ENCODE measurements at places on chromosomes 6 and 20. TPM values are rescaled to one million over a fixed set of nuclear protein-coding genes. Genes with fewer than 3 reads are reported as not detected.

The COL9A1 gene
- total RNA-seq = not detected

The NRN1 gene
- 0.83 TPM for total RNA-seq

The ARFGEF2 gene
- 43.0 TPM for total RNA-seq

The LIN28B gene
- total RNA-seq = not detected

The PHACTR3 gene
- not detected for total RNA-seq

The MPC1 gene
- total RNA-seq = 31.0 TPM

The C6orf163 gene
- 2.2 TPM for total RNA-seq

The LY6G6D gene
- total RNA-seq = not detected

The GRIK2 gene
- not detected for total RNA-seq

The NKAPL gene
- 0.73 TPM for total RNA-seq

The SIRPA gene
- total RNA-seq = 26.5 TPM

The EBF4 gene
- 0.15 TPM for total RNA-seq

The OOEP gene
- not detected for total RNA-seq

The MYB gene
- 0.29 TPM for total RNA-seq

The SPATS1 gene
- total RNA-seq = not detected

The ADGB gene
- total RNA-seq = not detected

The ANKRD6 gene
- total RNA-seq = 1.8 TPM

The CGA gene
- total RNA-seq = not detected

The CCM2L gene
- total RNA-seq = not detected

The HLA-DPB1 gene
- total RNA-seq = 1.8 TPM

The RPS18 gene
- 3,088 TPM for total RNA-seq

The MYBL2 gene
- total RNA-seq = 0.66 TPM

The PPP1R16B gene
- total RNA-seq = under 0.01 TPM

The GPR6 gene
- not detected for total RNA-seq

The HEY2 gene
- total RNA-seq = not detected

The MEI4 gene
- total RNA-seq = not detected

The SLC17A1 gene
- total RNA-seq = not detected

Data from smooth muscle cell of trachea (primary cell).